ENCODE measurements at places on chromosomes 11 and 22.

DNA sequence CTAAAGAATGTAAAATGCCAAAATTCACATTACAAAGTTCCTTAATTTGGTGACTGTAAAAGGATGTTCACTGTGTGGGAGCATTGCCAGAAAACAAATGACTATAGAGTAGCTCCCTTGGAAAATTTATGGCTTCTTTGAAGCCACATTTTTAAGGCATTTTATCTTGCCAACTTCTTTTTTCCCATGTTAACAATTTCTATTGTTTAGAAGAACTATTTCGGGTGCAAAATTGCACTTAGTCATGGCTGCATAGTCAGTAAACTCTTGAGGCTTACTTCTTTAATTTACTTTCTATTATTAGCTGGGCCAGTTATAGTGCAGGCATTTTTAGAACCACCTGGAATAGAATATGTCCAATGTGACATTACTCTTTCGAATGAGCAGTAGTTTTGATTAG, 515.3 kb downstream of the JRKL start:
- no peak for DNase-seq

DNA sequence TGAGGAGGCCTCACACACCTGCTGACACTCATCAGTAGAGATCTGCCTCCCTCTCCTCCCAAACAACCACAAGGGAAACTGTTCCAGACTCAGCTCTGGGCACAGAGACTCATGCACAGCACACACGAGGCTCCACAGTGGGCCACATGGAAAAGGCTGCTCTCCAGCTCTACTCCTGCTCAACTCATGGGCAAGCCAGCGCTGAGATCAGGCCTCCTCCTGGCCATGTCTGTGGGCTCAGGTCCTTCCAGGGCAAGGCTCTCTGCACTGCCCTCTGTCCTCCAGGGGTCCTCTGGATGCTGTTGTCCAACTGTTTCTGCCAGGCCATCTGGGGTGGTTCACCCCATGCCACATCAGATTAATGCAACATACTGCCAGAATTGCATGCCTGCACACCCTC, 46.0 kb downstream of the PLEKHA7 start:
- no peak for DNase-seq

DNA sequence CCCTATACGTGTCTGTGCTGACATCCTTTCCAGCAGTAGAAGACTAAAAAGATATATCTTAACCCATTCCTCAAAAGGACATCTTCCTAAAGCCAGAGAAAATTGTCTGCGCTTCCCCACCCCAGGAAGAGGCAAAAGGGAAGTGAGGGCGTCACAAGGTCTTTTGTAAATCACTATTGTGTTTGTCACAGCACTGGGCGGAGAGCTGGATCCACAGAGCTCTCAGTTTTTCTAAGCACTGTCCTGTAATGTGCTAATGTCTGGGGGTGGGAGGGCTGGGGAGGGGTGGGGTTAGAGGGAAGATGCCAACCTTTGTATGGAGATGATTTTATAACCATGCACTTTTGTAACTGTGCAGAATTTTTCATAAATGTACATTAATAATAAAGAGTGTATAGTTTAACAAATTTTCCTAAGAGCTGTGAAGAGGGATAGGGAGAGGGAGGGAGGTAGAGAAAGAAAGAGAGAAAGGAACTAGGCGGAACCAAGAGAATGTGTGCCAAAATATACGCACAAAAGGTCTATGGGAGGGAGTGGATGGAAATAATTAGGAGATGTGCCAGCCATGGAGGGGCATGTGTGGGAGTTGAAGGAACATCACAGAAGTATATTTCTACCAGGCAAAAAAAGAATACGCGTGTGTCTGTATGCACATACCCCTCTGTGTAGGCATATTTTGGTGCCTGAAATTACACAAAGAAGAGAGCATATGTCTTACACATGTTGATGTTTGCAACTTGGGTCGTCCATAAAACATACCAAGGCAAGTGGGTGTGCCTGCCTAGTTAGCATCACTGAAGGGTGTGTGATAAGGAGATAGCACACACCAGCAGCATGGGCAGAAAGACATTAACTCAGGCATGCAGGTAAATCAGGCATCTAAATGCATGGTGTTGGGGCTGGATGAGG, 9.8 kb downstream of the LRRC55 start:
- DNase-seq, result no peak

DNA sequence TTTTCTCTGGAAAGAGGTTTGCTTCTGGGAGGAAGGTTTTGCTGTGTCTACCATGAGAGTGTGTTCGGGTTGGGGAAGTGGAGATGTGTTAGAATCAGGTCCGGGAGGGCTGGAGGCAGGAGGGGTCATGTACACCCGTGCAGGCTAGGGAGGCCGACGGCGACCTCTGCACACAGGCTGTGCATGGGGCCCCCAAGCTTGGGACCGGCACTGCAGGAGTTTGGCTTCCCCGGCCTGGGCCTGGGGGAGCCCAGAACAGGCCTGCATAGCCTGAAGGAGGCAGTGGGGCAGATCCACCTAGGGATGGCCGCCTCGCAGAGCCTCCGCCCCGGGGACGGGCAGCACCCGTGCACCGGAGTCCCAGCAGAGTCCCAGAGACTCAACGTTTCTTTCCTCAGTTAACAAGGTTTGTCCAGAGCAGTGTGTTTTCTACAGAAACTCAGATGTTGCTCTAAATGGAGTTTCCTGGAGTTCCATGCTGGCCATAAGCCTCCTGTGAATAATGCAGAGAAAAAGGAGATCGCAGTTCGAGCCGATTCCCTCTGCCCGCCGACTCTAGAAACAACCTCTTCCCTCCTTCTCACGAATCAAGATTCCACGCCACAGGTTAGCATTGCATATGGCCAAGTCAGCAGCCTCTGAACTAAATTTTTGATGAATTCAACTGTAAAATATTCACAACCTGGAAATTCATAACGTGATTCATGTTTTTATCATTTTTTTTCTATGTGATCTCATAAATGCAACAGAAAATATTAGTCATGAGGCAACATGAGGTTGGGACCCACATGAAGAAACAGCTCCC, 427.3 kb downstream of the BRD1 start:
- no peak for DNase-seq

DNA sequence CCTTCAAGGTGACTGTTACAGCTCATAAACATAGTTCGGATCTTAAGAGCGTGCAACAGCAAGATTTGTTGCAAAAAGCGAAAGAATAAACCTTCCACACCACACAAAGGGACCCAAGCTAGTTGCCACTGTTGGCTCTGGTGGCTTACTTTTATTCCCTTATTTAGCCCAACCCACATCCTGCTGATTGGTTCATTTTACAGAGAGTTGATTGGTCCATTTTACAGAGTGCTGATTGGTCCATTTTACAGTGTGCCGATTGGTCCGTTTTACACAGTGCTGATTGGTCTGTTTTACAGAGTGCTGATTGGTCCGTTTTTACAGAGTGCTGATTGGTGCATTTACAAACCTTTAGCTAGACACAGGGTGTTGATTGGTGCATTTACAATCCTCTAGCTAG, 776.9 kb upstream of the CNTN5 start:
- no peak for DNase-seq

GRCh38 chr11:101474666-101475065, 109.1 kb downstream of the TRPC6 start:
- no peak for DNase-seq

- no peak for DNase-seq
Observed at GRCh38 chr11:14789879-14790484, 102.0 kb downstream of the CYP2R1 start.

DNA sequence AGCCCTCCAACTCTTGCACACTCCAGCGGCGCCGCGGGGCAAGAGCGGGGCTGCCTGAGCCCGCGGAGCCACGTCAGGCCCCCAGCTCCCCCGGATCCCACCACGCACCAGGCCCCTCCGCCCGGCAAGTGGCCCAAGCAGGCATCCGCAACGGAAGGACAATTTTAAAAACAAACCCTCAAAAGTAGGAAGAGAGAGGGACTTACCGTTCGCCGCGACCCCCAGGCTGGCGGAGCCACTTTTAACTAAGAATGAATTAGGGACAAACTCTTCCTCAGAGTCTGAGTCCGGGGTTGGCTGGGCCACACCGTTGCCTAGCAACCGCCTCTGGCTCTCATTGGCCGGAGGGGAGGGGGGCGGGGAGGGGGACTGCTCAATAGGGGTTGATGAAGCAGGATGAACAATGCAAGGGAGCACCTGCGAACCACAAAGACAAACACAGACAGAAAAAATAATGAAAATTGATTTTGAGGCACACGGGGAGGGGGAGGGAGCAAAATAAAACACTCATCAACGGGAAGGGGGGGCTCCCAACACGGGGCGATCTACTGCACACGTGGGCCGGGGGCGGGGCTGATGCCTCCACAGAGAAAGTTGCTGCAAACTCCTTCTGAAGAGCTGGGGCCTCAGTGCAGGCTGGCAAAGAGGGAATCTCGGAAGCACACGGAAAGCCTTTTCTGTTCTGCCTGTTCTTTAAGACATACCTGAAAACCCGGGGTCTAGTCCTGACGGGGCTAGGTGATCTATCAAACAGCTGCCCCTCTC, 387.5 kb upstream of the NARS2 start:
- no peak for DNase-seq

GRCh38 chr11:2796091-2796490, 89.5 kb downstream of the CDKN1C start:
- DNase-seq, result no peak
